Naive B cell (primary cell): ENCODE measurements at places on chromosomes 3 and 15. TPM values are rescaled to one million over a fixed set of nuclear protein-coding genes. Genes with fewer than 3 reads are reported as not detected.
A peak's percentile ranks its signal among the peaks of the same experiment; 100 is the strongest.

- DNase-seq, result no peak
These were observed 191.9 kb upstream of the LINGO1 start for GRCh38 chr15:77824361-77825251.

DNA sequence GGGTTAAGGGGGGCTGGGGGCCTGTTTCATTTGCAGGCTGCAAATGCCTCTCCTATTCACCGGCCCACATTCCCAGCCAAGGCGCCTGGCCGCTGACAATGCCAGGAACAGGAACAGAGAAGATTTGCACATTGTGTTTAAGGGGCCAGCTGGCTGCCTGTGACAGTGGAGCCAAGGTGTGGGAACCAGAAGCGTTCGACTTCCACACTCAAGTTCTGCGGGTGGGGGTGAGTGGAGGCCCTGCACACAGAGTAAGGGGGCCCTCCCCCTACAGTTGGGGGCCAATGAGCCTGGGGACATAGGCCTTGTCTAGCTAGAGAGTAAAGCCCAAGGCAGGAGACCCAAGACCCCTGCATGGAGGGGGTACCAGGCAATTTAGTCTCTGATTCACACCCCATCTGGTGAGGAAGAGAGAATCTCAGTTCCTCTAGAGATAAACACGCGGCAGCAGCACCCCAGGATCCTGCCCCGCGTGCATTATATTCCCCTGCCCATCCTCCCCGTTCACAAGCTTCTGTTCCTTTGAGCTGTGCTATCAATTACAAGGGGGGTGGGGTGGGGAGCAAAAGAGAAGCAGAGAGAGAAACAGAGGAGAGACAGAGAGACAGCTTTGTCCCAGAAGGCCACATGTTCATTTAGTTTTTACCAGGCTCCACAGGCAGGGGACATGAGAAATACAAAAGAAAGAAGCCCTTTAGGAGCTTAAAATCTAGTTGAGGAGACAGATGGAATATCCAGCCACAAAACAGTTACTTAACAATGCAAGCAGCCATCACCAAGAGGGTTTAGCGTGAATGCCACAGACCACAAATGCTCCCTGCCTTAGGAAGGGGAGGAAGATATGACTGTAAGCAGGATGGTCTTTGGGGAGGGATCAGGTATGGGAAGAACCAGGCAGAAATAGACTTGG is 9.2 kb downstream of the IGDCC3 start:
- DNase-seq, result no peak

DNA sequence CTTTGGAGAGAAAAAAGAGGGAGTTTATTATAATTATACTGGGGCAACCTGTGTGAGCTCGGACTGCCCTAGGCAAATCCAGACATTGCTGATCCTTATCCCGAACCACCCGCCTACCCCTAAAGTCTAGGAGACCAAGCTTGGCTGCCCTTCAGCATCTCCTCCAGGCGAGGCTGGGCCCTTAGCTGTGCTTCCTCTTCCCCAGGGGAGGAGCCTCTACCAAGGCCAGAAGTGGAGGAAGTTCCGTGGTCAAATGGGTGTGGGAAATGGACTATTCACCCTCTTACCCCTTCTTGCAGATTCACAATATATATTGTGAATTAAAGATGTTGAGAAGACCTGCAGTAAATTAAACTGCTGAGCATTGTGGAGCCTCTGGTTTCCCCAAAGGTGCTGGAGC is 158.3 kb upstream of the HES1 start:
- DNase-seq, result no peak

DNA sequence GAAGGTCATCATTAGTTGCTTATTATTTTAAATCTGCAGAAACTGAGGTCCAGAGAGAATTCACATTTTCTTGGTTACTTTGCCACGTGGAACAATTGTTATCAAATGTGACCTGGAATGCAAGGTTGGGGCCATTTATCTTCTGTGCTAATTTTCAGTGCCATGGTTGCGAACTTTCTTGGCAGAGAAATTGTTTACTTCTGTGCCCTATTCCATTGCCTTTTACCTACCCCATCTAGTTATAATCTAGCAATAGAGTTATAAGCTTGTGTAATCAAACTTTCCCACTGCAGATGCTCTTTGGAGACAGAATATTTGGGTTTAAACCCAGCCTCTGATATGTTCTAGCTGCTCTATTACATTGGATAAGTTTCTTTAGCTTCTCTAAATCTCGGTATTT is 242.9 kb downstream of the LPP start:
- DNase-seq, result no peak

DNA sequence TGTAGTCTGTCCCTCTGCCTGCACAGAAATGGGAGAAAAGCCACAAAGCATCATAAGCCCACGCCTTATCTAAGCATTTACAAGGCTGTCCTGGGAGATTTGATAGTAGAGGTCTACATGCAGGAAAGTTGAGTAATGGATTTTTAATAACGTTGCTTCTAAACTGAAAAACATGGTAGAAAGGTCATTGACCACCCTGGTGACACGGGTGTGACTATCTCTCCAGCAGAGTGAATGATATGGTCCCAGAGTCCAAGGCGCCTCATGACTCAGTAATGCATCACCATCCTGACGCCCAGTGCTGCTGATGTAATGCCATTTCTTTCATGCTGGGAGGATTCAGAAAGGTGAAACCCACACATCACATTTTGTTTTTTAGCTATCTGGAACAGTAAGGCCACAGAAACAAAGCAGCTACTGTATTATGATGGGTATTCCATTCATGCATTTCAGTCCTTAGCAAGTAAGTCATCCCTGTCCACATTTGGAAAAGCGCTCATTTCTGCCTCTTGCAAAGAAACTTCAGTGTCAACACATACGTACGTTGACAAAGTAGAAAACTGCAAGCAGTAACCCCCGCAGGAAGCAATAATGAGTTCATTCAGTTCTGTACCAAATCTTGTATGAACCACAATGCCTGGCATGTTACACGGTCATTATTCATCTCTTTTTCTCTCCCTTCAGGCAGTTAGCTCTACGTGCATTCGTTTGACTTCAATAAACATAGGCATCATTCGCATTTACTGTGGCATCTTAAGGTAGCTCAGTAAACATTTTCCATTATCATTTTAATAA is 483.5 kb downstream of the GABRG3 start:
- no peak for DNase-seq

DNA sequence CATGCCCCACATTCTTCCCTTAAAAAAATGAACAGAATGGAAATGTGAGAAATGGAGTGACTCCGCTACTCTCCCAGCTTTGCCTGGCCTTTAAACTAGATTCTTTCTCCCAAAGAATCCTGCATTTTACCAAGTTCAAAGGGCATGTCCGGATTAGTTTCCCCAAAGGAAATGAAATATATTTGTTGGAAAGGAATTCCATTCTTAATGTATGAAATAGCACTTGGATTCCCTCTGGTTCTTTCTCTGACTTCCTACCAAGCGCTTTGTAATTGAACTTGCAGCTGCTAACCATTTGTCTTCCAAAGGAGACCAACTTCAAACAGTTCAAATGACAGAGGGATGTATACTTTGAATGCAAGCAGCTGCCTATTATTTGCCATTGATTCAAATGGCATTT is 18.9 kb downstream of the MAP2K1 start:
- no peak for DNase-seq

DNA sequence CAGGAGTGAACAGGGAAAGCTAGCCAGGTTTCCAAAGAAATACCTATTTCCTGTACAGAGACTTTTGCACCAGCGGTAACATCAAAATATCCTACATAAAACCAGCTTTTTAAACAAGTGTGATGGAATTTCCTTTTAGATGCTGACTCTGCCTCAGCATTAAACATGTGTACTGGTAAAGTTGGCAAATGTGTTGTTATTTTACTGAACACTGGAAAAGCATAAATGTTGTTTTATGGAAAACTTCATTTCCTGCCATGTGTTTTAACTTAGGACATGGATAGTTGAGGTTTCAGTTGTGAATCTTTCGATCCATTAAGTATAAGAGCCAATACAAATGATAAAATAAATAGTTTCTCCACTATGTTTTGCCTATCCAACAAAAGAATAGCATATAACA is 15.7 kb downstream of the OXNAD1 start:
- DNase-seq, result no peak

GRCh38 chr3:102200126-102200525 is 234.7 kb upstream of the ZPLD1 start:
- no peak for DNase-seq

- no peak for DNase-seq
These were observed 24.5 kb upstream of the EBLN2 start for GRCh38 chr3:73036694-73037591.

GRCh38 chr3:2099028-2099671 is 484 bp downstream of the CNTN4 start:
- DNase-seq, result no peak

- no peak for DNase-seq
These were observed 256.9 kb downstream of the CTNNB1 start for GRCh38 chr3:41456162-41456561.

- no peak for DNase-seq
These were observed 42.9 kb downstream of the ADCY5 start for GRCh38 chr3:123405936-123406510.

DNA sequence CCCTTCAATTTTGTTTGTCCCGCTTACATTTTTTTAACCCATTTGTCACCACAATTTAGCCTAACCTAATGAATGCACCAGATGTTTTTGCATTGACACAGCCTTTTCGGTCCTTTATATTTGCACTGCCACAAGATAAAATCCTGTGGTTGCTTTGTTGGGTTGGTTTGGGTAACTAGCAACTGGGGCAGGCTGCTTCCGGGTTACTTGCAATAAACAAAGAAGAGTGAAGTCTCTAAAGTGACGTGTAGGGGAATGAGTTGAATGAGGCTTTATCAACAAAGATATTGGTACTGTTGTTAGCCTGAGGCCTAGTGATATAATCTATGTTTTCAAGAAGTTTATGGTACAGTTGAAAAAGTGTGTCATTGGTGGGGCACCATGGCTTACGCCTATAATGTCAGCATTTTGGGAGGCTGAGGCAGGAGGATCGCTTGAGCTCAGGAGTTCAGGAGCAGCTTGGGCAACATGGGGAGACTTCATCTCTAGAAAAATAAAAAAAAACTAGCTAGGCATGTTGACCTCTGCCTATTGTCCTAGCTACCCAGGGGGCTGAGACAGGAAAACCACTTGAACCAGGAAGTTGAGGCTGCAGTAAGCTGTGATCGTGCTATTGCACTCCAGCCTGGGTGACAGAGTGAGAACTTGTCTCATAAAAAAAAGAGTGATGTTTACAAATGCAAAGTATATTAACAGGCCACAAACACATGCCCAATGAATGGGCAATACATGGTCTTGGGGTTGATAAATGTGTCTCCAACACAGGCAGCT is 121.8 kb downstream of the OXSM start:
- DNase-seq, result no peak

DNA sequence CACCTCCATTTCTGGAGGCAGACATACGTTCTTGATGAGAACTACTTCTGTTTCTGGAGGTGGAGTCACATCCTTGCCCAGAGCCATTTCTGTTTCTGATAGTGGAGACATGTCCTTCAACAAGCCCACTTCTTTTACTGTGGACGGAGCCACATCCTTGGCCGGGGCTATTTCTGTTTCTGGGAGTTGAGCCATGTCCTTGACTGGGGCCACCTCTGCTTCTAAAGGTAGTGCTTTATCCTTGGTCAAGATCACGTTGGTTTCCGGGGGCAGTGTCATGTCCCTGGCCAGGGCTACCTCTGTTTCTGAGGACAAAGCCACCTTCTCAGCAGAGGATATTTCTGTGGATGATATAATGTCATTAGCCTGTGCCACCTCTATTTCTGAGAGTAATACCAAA is 100.0 kb downstream of the MAP4 start:
- DNase-seq, result no peak

GRCh38 chr15:64013179-64014062 is 32.9 kb downstream of the DAPK2 start:
- DNase-seq, result no peak

DNA sequence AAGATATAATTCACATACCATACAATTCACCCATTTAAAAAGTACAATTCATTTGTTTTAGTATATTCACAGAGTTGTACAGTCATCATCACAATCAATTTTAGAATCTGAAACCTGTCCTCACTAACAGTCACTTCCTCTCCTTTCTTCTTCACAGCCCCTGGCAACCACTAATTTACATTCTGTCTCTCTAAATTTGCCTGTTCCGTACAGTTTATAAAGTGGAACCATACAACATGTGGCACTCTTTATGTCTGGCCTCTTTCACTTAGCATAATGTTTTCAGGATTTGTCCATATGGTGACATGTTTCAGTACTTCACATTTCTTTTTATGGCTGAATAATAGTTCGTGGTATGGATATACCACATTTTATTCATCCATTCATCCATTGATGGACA is 22.7 kb downstream of the ERICH6 start:
- DNase-seq, result peak; percentile 62

GRCh38 chr3:140768941-140769340 is 91.1 kb downstream of the TRIM42 start:
- DNase-seq, result no peak

ADAMTSL3 gene
- polyA plus RNA-seq, result not detected

BDH1 gene
- 22.6 TPM for polyA plus RNA-seq

CHDH gene
- polyA plus RNA-seq, result 0.03 TPM

LSMEM2 gene
- 0.19 TPM for polyA plus RNA-seq

ZPLD1 gene
- polyA plus RNA-seq, result not detected

TUSC2 gene
- 45.7 TPM for polyA plus RNA-seq

STRA6 gene
- polyA plus RNA-seq, result not detected

CAMK2N2 gene
- not detected for polyA plus RNA-seq

MAP6D1 gene
- polyA plus RNA-seq, result 0.78 TPM

FHIT gene
- polyA plus RNA-seq, result 7.0 TPM

FRG2C gene
- polyA plus RNA-seq, result not detected

ARGFX gene
- not detected for polyA plus RNA-seq

ZMYND10 gene
- polyA plus RNA-seq, result not detected

CHRNA3 gene
- polyA plus RNA-seq, result not detected

TJP1 gene
- polyA plus RNA-seq, result not detected

PPIB gene
- polyA plus RNA-seq, result 475 TPM

SEC62 gene
- polyA plus RNA-seq, result 406 TPM

FMN1 gene
- polyA plus RNA-seq, result 0.44 TPM
